HT-29 (cell line): ENCODE measurements at places on chromosomes 4 and X.
A peak's percentile ranks its signal among the peaks of the same experiment; 100 is the strongest.

- no peak for DNase-seq
These were observed 11.7 kb downstream of the COQ2 start for GRCh38 chr4:83272900-83273299.

GRCh38 chr4:32503241-32503640, 1783.1 kb downstream of the PCDH7 start:
- no peak for DNase-seq

DNA sequence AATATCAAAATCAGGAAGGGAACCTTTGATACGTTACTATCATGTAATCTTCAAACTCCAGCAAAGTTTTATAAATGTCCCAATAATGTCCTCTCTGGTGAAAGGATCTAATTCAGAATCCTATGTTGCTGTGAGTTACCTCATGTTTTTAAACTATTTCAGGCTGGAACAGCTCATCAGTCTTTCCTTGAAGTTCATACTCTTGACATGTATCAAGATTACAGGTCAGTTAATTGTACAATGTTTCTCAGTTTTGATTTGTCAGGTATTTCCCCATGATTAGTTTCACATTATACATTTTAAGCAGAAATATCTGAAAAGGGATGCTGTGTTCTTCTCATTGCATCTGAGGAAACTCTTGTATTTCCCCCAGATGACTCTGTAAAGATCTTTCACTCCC, 136.5 kb upstream of the HS3ST1 start:
- DNase-seq = no peak

GRCh38 chr4:182280436-182281111, 37.4 kb downstream of the TENM3 start:
- DNase-seq = no peak

DNA sequence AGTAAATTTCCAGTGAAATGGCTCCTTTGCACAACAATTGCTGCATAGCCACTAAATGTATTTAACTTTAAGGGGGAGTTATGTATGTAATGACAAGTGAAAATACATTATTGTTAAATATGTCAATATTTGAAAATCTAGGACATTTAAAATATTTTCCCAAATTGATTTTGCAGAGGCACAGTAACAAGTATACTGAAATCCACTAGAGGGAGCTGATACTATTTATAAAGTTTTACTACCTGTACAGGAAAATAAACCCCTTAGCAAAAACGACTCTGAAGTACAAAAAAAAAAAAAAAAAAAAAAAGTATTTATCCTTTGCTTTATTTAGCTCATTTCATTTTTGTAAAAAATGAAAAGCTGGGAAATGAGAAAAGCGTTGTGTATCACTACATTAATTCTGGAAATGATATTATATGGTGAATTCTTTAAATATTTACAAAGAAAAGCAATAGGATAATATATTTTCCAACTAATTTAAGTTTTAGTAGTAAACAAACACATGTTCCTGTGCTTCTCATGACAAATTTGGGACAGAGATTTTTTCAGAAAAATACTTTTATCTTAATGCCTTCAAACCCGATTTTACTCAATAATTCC, 727.7 kb downstream of the DMD start:
- no peak for DNase-seq

DNA sequence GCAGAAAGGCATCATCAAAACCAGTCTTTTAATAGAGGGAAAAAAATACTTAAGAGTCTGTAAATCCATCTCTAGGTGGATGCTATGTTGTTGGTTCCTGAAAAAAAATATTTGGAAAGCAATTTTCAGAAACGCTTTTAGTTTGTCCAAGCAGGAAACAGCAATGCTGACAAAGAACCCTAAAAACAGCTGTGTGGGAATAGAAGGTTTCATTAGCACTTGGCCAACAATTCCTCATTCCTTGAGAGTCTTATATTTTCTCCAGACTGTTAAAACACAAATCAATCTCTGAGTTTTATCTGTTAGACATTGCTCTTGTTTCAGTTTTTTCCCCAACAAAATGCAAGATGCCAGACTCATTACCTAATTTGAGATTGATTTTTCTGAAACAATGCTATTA, 6.4 kb downstream of the MXRA5 start:
- DNase-seq = no peak

DNA sequence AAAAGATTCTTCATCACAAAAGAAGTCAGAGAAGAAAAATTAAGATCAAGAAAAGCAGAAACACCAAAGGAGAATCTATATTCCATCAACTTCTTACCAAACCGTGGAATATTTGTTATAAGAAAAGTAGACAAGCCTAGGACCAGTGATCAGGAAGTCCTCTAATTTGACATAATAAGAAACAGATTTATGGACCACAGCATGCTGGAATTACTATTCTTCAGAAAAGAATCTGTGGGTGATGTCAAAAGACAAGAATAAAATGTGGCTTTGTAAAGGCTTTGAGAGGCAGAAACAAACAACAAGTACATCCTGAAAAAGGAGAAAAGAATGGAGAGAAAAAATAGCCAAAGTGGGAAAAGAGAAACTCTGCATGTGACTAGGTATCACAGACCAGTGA, 123.3 kb downstream of the SLC10A7 start:
- DNase-seq = no peak

- no peak for DNase-seq
These were observed 262.8 kb upstream of the VCX start for GRCh38 chrX:7580127-7580526.

- no peak for DNase-seq
These were observed 548.1 kb downstream of the PPP4R3C start for GRCh38 chrX:26915064-26915463.

GRCh38 chrX:130079824-130080406, 30.4 kb downstream of the ELF4 start:
- DNase-seq = peak; percentile 86

GRCh38 chr4:41613821-41614220, 75.9 kb downstream of the LIMCH1 start:
- no peak for DNase-seq

- no peak for DNase-seq
These were observed 974.3 kb downstream of the FSTL5 start for GRCh38 chr4:161189286-161190134.

DNA sequence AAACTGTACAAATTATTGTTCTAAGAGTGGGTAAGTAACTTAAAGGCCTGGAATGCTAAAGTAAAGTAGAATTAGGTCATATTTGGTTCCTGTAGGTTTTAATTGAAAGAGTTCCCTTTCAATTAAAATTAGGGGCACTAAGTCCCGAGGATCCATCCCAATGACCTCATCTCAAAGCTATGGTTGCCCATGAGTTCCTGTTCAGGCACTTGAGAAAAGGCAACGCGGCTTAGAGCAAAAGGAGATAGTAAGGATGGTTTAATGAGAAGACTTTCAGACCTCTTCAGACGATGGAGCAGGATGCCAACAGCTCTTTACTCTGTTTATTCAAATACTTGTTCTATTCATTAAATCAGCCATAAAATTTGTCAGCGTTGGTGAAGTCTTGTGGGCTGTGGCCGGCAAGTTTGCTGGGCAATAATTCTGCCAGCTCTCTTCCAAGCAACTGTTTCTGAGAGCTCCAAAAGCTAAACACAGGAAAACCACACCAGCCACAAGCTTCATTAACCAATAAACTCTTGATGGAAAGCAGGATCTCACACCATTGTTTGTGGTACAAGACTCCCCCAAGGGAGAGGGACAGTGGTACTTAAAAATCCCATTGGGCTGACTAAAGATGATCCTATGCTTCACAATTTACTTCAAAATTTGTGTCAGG, 167.4 kb downstream of the COL4A6 start:
- DNase-seq = no peak

DNA sequence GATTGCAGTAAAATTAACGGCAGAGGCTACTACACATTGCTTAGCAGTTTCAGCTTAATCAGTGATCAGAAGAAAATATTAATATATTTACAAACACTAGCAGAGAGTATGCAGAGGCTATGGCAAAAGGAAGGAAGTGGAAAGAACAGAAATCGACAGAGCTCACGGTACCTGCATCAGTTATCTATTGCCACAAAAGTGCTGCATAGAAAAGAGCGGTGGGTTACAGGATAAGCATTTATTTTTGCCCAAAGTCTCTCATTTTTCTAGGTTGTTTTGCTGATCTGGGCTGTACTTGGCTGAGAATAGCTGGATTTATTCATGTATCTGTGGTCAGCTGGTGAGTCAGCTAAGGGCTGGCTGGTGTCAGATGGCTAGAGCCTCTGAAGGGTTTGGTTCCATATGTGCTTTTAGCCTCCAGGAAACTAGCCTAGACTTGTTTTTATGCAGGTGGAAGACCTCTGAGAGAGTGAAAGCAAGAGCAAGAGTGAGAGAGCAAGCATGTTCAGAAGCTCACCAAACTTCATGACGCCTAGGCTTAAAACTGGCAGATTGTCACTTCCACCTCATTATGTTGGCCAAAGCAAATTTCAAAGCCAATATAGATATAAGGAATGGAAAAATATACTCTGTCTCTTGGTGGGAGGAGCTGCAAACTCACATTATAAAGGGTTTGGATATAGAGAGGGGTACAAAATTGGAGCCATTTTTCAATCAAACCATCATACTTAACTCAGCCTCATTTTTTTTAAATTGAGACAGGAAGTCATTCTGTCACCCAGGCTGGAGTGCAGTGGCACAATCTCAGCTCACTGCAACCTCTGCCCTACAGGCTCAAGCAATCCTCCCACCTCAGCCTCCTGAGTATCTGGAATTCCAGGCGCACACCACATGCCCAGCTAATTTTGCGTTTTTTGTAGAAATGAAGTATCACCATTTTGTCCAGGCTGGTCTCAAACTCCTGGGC, 153.2 kb upstream of the RPL34 start:
- peak; percentile 9 for DNase-seq

DNA sequence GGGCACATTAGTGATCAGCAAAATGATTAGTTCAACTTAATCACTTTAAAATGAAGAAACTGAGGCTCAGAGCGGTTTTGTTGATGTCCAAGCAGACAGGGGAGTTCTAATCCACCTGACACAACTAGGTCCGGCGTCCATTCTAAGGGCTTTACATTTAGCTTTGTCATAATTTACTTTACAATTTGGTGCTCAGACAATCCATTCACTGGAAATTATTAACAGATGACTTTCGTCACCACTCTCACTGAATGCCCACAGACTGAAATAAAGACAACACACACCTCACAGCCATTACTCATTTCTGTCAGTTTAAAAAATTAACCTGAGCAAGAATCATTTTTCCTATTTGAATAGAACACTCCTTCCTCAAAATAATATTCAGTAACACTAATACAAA, 10.8 kb downstream of the NR3C2 start:
- peak; percentile 63 for DNase-seq
